ENCODE measurements at places on chromosomes 12 and 14.

- no peak for DNase-seq
Observed at GRCh38 chr14:106203438-106203837, 677.1 kb downstream of the TMEM121 start.

GRCh38 chr12:4905316-4905715, 4.4 kb upstream of the KCNA1 start:
- DNase-seq, result no peak

- DNase-seq, result no peak
Observed at GRCh38 chr14:83163016-83163415, 1629.4 kb upstream of the SEL1L start.

- DNase-seq, result no peak
Observed at GRCh38 chr12:9701380-9702154, 31.3 kb downstream of the CLECL1 start.

DNA sequence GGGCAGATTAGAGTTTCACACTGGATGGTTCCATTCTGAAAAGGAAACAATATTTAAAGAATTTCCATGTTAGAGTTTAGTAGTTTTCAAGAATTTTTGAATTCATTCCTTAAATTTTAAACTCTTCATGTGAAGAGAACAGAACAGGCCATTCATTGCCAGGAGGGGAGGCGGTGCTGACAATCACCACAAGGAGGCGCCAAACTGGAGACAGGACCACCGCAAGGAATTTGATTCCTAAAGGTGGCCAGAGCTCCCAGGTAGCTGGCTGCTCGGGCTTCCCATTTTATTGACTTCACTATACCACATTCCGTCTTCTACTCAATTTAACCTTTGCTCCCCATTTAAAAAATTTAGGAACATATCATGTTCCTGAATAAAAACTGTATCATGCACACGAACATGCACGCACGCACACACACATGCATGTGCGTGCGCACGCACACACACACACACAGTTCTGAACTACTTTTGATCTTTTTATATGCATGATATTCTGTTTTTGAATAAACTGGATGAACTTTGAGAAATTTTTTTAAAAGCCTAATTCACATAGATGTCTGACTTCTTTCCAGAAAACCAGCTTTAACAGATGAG, 101.2 kb downstream of the NELL2 start:
- DNase-seq, result peak; percentile 16

DNA sequence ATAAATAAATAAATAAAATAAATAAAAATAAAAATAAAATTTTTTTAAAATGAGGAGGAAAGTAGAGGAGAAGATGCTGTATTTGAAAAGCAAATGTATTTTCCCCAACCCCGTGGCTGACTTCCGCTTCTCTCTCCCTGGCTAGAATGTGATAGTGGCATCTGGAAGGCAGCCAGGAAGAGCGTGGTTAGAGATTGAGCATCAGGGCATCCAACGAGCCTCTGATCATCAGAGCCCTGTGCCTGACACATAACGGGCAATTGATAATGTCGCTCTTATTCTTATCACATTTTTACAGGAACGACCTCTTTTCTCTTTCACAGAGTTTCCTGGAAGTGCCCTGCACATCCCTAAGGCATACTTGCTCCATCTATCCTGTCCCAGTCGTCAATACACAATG, 496.9 kb upstream of the TMEM132C start:
- DNase-seq, result peak; percentile 12

DNA sequence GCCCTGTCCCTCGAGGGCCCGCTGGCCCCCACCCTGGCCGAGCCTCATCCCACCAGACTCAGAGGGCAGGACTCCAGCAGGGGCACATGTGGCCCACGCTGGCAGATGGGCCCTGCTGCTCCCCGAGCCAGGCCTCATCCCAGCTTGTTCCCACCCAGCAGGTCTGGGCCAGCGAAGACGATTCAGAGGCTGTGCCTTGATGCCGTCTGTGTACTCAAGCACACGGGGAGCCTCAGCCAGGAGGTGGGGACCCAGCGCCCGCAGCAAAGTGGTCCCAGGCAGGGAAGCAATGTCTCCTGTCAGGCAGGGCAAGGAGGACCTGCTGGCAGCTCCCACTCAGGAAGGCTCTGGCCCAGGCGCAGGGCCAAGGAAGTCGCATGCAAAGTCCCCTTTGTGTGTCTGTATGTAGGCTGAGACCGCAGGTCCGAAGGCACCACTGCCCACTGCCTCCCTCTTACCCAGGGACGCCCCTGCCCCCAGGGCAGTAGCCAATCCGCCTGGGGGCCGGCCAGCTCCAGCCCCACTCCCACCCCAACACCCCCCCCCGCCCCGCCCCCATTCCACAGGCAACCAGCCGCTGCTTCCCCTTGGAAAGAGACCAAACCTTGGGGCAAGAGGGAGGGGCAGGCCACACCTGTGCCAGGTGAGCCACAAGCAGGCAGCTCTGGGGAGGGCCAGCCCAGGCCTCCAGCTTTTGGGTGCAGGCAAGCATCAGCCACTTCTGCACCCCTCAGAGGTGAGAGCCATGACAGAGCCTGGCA, 9.4 kb downstream of the DEGS2 start:
- DNase-seq, result no peak

DNA sequence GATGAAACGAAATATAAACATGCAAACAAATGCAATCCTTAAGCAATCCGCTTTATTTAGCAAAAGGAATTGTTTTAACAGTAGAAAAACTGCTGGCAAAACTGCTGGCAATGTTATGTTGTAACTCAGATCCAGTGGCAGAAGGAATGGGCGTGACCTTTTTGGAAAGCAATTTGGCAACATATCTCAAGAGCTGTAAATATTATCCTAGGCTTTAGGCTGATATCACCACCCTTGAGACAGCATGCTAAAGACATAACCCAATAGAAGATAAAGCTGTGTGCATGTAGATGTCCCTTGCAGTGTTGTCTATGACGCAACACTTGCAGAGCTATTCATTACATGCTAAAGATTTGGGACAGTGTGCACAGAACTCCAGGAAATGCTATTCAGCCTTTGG, 138.5 kb downstream of the DICER1 start:
- no peak for DNase-seq

DNA sequence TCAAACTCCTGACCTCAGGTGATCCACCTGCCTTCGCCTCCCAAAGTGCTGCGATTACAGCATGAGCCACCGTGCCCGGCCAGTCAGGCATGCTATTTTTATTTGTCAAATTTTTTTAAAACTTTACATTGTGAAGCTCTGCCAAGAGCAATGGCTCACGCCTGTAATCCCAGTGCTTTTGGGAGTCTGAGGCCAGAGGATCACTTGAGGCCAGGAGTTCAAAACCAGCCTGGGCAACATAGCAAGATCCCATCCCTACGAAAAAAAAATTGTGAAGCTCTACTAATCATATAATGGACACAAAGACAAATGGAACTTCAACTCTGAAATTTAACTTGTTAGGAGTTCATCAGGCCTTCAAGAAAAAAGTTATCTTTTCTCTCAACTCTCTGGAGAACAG, 1.9 kb downstream of the R3HDM2 start:
- DNase-seq, result no peak

DNA sequence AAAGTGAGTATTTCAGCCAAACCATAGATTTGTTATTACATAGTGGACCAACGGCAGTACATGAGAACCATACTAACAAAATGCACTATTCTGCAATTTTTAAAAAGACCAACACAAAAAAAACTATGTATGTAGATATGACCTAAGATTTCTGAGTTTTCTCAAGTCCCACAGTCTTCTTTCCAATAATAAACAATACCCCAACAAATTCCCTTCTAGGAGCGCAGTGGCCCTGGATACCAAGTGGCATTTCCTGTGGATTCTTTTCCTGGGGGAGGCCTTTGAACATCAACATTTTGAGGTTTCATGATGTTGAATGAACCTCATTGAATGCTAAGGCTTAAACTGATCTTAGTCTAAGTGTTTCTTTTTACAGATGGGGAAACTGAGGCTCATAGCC, 210.5 kb downstream of the BCAT1 start:
- DNase-seq, result no peak

GRCh38 chr12:26798640-26799039, 34.4 kb downstream of the ITPR2 start:
- no peak for DNase-seq

DNA sequence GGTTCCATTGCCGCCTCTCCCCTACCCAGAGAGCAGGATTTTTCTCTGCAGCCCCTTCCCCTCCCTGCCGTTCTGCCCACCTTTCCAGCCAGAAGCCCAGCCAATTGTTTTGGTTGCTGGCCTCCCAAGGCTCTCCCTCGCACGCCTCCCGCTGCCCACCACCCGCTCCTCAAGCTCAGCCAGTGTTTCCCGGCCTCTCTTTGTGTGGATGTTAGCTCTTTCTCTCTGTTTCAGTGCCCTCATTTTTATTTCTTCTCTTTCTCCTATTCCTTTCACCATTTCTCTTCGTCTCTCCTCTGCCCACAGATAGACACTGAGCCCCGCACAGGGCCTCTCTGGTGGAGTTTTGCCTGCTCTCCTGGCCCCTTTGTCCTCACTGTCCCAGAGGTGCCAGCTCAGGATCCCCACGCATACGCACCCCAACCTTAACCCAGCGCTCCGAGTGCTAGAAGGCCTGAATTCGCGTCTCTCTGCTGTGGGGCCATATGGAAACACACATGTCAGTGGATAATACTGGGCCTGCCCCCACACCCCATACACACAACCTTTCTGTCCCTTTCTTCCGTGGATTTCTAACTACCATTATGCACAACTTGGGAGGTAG, 54.9 kb downstream of the SMUG1 start:
- DNase-seq, result no peak

- DNase-seq, result no peak
Observed at GRCh38 chr14:95102680-95103044, 54.7 kb downstream of the DICER1 start.

- no peak for DNase-seq
Observed at GRCh38 chr12:108462686-108463085, 52.4 kb upstream of the FICD start.

DNA sequence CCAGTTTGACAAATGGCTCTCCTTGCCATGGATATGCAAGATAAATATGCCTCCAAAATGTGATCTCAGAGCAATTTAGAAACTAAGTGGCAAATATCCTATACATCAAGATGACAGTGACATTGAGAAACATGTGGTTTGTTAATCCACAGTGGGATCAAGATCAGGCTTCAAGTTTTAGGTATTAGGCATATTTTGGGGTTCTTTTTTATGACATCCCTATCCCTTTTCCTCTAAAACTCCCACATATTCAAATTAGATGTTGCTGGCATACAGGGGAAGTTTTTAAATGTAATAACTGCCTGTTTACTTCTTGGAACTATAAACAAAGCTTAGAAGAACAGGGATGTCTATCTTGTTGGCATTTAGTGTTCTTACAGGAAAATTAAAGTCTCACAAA, 179.4 kb downstream of the CRADD start:
- DNase-seq, result no peak

GRCh38 chr12:27009881-27010301, 4.3 kb downstream of the TM7SF3 start:
- no peak for DNase-seq

DNA sequence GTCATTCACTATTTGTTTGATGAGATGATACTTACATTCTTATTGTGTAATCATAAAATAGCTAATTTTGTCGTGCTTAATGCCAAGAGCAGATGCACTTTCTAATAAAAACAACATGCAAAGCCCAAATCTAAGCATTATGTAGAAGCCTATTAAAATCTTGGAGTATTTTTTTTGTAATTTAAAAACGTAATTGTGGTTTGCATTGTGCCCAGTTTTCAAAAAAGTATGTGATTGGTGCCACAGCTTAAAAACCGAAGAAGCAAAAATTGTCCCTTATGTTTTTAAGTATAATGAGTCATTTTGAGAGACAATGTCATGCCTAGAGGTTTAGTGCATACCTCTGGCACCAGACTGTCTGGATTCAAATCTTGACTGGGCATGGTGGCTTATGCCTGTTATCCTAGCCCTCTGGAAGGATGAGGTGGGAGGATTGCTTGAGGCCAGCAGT, 464.8 kb upstream of the RGS6 start:
- DNase-seq, result no peak

DNA sequence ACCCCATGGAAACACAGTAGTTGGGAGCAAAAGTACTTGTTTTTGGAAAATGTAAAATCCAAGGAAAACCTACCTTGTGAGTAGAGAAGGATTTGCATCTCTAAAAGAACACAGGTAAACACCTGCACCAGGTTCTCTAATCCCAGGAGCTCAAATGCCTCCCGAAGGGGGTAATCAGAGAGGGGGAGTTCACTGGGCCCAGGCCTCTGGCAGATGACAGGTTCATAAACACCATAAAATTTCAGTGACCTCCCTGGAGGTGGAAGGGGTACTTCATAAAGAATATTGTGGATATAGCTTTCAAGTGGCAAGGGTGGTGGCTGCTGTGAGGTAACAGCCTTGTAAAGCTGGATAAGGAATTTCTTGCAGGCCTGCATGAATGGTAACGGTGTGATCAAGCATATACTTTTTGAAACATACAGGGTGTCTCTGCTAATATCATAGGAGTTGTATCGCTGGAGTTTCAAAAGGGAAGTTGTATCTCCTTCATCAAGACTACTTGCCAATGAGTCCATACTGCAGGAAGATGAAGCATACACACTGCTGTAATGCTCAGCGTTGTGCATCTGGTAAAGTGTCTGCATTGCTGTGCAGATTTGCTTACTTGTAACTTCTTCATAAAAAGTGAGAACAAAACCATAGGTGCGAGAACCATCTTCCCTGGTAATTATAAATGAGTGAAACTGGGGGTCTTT, 111.3 kb downstream of the DENND5B start:
- no peak for DNase-seq

- peak; percentile 47 for DNase-seq
Observed at GRCh38 chr12:79737875-79738718, 47.3 kb upstream of the PAWR start.

GRCh38 chr14:57346741-57347140, 43.6 kb upstream of the NAA30 start:
- DNase-seq, result no peak

DNA sequence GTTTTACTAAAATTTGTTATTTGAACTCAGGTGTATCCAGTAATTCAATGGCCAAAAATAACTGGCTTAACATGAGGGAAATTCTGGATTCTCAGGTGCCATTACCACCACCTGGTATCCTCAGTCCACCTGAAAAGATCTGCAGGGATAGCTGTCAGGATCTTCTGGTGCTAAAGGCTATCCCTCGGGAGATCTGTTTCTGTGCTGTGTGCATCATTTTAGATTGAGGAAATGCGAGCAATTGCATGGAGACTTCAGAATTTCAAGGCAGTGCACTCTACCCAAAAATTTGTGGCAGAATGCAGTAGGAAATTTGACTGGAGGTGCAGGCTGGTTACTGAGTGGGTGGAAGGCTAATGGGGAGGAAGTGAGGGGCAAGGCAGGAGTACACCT, 26.4 kb downstream of the ZCCHC8 start:
- DNase-seq, result no peak

GRCh38 chr12:107238296-107238695, 144.9 kb upstream of the CRY1 start:
- no peak for DNase-seq

GRCh38 chr12:66152732-66153131, 17.1 kb downstream of the TMBIM4 start:
- no peak for DNase-seq

GRCh38 chr14:99468836-99469592, 11.6 kb downstream of the SETD3 start:
- no peak for DNase-seq

GRCh38 chr12:62913380-62913779, 21.6 kb downstream of the PPM1H start:
- DNase-seq, result no peak

GRCh38 chr12:94509317-94509716, 49.6 kb upstream of the CEP83 start:
- no peak for DNase-seq

GRCh38 chr12:124461241-124461673, 106.2 kb downstream of the NCOR2 start:
- DNase-seq, result no peak
